Esophagus mucosa (tissue), 1 donor: ENCODE measurements at places on chromosomes 5 and 9. TPM values are rescaled to one million over a fixed set of nuclear protein-coding genes. Genes with fewer than 3 reads are reported as not detected.

GRCh38 chr5:151570058-151570457 is 21.1 kb downstream of the FAT2 start:
- ATAC-seq: peak; percentile 64

- ATAC-seq: peak; percentile 71
Observed at GRCh38 chr5:172714491-172715420, 56.2 kb downstream of the DUSP1 start.

The OBP2B gene
- total RNA-seq: not detected

The WNT8A gene
- total RNA-seq: not detected
